ENCODE measurements at places on chromosomes 3 and 15.

GRCh38 chr3:31065765-31066164 lies 171.3 kb upstream of the GADL1 start:
- no peak for DNase-seq

DNA sequence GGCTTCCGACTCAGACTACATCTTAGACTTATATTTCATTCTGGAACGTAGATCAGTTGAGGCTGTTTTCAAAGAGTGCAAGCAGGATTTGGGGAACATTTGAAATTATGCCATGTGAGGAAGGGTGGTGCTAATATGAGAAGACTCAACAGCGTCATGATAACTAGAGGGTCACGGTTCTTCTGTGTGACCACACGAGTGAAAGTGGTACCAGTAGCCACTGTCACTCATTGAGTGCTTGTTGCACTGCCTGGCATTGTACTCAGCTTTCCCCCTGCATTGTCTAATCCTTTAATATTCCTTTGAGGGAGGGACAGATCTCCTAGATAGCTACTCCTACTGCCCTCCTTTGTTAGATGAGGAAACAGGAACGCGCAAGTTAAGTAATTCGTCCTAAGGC lies 81.3 kb upstream of the PLXNA1 start:
- no peak for DNase-seq

DNA sequence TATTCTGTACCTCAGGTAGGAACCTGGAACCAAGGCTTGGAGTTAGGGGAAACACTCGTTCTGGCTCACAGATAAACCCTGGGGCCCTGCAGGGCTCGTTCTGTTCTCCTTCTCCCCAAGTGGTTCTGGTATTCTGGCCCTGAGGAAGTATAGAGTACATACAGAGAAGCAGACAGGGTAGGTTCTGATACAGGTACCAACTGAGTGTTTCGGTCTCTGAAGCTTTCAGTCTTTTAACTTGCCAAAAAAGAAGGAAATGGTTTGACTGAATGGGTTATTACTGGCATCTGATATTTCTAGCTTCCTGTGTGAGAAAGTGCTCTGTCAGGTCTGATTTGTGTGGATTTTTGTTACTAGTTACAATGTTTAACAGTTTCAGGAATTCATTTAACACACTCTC lies 67.3 kb downstream of the UBE2E2 start:
- DNase-seq: no peak

DNA sequence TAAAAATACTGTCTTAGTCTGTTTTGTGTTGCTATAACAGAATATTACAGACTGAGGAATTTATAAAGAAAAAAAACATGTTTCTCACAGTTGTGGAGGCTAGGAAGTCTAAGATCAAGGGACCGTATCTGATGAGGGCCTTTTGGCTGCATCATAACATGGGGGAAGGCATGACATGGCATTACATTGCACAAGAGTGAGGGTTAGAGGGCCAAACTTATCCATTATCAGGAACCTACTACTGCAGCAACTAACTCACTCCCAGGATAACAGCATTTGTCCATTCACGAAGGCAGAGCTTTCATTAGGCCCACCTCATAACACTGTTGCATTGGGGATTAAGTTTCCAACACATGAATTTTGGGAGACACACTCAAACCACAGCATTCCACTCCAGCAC lies 30.3 kb downstream of the SYN2 start:
- DNase-seq: no peak

DNA sequence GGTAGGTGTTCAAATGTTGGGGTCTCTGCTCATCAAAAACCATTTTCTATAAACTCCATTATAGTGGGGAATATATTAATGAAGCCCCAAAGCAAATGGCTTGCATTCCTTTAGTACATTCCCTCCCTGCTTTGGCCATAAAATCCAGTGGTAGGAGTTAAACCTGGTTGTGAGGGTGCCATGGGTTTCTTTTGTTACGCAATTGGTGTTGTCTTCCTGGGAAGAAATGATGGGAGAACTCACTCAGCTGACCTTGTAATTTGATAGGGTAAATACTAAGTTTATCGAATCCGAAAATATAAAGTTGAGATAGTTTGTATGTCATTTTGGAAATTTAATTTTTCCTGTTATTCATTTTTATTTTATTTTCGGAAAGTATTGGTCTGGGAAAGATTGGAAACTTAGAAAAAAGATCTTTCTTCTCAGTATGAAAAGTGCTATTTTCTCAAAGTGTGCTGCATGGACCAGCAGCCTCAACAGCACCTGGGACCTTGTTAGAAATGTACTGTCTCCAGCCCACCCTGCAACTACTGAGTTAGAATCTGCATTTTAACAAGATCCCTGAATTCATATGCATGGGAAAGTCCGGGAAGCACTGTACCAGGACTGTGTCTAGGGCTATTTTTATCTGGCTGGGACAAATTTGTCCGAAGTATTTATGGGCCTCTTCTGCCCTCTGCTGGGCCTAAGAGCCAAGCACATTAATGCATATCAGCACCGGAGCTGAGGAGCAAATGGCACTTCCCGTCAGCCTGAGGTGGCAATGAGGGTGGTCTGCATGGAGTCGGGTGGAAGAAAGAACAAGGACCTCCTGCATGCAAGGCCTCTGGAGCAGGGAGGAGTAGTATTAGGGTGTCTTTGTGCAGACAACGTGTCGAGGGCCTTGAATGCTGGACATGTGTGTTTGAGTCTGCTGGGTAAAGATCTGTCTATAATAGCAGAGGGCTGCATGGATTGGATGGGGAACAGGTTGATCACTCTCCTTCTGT lies 54.7 kb downstream of the FAM81A start:
- peak; percentile 4 for DNase-seq

DNA sequence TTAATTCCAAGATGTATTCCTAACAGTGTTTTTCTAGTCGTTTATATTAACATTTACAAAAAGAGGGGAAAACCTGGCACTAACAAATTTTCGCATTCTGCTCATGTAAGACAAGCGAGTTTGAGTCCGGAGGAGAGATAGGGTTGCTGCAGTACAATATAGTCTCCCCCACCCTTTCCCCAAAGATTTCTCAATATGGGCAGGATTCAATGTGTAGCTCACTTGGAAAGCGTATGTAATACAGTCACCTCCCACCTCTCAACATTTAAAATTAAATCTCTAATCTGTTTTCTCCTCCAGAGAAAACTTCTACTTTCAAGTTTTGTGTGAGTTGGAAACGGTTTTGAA lies 57.9 kb downstream of the CMSS1 start:
- DNase-seq: no peak

DNA sequence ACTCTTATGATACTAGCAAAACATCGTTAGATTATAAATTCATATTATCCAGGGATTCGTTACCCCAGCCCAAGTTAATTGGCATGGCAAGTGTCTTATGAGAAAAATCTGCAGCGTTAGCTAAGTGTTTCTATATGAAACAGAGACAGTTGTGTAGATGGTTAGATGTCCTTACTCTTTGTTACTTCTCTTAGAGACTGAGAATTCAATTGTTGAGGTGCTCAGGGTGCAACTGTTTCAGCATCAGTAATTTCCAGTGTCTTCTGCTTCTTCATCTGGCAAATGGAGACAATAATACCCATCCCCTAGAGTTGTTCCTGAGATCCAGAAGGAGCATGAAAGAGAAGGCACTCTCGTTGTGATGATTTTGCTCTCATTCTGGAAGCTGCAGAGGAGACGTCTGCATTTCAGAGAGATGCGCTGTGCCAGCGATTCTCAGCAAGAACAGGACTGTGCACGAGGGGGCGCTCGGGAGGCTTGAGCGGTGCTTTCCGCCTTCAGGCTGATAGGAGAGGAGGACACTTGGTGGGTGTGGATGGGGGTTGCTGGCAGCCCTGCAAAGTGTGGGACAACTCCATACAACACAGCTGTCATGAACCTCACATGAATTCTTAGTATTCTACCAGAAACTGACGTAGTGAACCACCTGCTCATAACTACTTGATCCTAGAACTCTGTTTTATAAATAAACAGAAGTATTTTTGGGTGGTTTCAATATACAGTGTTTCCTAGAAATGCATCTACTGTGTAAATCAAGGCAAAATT lies 39.7 kb upstream of the SPSB4 start:
- peak; percentile 37 for DNase-seq

DNA sequence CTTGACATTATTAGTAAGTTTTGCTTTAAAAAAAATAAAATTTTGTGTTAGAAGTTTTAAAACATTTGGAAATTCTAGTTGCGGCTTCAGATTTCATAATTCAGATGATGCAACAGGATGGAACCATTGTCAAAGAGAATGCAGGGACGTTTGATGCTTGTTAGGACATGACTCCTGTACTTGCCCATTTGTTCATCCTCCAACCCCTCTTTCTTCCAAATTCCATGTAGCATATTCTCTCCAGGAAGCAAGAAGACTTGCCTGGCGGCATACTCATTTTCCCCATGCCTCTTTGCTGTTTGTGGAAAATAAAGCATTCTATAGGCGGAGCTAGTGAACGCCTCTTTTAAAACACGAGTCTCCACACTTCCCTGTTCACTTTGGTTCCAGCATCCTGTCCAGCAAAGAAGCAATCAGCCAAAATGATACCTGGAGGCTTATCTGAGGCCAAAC lies at the start of gene CSTA:
Gene CSTA, plus strand, starts transcription at position 378 of the 453 bp plus-strand sequence. Its CDS starts 45 bp downstream, at position 423.
- no peak for DNase-seq

GRCh38 chr3:129314386-129315222 lies 35.9 kb downstream of the HMCES start:
- no peak for DNase-seq

GRCh38 chr15:75203908-75204263 lies 2.2 kb downstream of the C15orf39 start:
- no peak for DNase-seq

- no peak for DNase-seq
Observed at GRCh38 chr3:113092746-113093145, 102.0 kb downstream of the GTPBP8 start.

Data from activated naive CD8-positive, alpha-beta T cell treated with anti-CD3 and anti-CD28 coated beads, Interleukin-2, amount 50 U/mL, for 16 hours (primary cell).